Activated T-helper 1 cell treated with anti-CD3 and anti-CD28 coated beads, Interleukin-2, amount 50 U/mL, for 16 hours (primary cell): ENCODE measurements at places on chromosomes 7 and 10.

- no peak for DNase-seq
Observed at GRCh38 chr10:24360282-24361127, 151.6 kb downstream of the KIAA1217 start.

- DNase-seq: no peak
Observed at GRCh38 chr10:116015583-116016333, 257.2 kb downstream of the GFRA1 start.

- DNase-seq: no peak
Observed at GRCh38 chr10:130543794-130544193, 407.6 kb downstream of the GLRX3 start.

DNA sequence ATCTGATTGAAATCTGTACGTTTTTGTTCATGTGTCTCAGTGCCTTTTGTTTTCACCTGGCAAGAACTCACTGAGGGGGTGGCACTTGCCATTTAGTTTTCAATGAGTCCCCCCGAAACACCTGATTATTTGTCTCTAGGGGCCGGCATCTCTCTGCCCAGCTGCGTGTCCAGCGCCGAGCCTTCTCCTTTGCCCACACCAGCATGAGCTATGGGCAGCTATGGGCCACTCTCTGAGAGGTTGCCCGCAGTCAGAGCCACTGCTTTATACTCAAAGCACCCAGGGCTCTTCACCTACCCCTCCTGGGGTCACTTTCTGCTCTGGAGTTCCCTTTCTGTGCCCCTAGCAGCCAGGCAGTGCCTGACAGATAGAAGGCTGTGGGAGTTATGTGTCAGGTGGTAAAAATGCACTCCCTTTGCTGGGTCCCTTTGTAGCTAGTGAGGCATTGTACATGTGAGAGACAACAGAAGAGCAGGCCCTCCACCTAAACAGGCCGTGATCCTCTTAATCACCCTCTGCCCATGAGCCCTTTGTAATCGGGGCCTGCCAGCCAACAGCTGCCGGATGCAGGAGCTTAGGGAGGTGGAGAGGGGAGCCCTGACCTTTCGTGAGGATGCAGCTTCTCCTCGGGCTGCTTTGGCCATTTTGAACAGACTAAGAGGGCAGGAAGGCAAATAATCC, 133.1 kb upstream of the NPS start:
- DNase-seq: no peak

DNA sequence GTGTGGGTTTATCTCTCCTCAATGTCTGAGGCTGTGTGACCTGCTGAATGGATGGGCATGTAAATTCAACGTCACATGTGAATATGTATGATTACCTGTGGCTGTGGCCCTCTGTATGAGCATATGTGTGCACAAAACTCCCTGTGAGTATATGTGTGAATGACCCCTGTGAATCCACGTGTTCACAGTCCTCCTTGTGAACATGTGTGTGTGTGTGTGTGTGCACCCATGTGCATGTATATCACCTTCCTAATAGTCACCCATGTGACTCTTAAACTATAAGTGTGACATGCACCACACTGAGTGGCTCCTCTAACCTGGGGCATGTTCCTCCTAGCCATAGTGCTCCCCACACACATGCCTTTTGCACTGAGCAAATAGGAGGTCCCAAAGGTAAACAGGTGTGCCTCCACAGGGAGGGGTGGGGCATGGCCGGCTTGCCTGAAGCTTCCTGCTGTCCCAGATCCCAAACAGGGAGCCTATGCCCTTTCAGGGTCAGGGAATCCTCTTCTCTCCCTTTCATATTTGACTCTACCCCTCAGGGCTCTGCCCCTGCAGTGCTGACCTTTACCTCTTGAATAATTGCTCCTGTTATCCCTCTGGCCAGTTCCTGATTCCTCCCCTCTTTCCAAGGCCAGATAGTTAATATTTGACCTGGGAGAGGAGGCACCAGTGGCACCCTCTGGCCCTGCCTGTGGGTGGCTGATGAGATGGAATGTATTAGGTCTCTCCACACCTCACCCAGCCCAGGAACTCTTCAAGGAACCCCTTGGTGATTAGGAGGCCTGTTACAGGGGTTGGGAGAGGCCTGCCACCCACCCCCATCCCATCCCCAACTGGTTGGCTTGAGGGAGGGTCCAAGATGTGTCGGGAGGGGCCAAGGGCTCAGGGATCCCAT, 1.9 kb downstream of the SEMA4G start:
- DNase-seq: no peak

- DNase-seq: no peak
Observed at GRCh38 chr10:14074062-14074884, 256.5 kb downstream of the FRMD4A start.

- DNase-seq: no peak
Observed at GRCh38 chr10:11208908-11209829, 191.5 kb downstream of the CELF2 start.

DNA sequence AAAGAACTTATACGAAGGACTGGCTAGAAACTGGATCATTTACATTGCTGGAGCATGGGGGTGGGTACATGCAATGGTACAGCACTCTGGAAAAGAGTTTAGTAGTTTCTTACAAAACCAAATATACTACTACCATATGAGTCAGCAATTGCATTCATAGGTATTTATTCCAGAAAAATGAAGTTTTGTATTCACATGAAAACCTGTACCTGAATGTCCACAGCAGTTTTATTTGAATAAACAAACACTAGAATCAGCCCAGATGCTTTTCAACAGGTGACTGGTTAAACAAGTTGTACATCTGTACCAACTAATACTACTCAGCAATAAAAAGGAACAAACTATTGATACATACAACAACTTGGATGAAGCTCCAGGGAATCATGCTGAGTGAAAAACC, 3.4 kb downstream of the SCIN start:
- no peak for DNase-seq

DNA sequence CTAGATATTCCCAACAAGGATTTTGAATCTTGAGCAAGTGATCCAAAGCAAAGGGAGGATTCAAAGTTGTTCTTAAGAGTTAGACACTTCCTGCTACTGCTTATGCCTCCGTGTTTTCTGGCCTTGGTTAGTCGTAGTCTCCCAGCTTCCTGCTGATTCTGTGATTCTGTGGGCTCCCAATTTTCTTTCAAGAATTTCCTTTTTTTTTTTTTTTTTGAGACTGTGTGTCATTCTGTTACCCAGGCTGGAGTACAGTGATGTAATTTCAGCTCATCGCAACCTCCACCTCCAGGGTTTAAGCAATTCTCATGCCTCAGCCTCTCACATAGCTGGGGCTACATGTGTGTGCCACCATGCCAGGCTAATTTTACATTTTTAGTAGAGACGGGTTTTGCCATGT, 4.4 kb upstream of the ITGB8 start:
- no peak for DNase-seq

GRCh38 chr7:138459413-138460175, 465 bp upstream of the TRIM24 start:
- peak; percentile 93 for DNase-seq

GRCh38 chr10:78765726-78766335, 302.9 kb upstream of the ZMIZ1 start:
- no peak for DNase-seq

GRCh38 chr10:103564776-103565520, 71.4 kb downstream of the NEURL1 start:
- DNase-seq: no peak

GRCh38 chr10:71782917-71783490, 9.7 kb upstream of the VSIR start:
- DNase-seq: no peak

DNA sequence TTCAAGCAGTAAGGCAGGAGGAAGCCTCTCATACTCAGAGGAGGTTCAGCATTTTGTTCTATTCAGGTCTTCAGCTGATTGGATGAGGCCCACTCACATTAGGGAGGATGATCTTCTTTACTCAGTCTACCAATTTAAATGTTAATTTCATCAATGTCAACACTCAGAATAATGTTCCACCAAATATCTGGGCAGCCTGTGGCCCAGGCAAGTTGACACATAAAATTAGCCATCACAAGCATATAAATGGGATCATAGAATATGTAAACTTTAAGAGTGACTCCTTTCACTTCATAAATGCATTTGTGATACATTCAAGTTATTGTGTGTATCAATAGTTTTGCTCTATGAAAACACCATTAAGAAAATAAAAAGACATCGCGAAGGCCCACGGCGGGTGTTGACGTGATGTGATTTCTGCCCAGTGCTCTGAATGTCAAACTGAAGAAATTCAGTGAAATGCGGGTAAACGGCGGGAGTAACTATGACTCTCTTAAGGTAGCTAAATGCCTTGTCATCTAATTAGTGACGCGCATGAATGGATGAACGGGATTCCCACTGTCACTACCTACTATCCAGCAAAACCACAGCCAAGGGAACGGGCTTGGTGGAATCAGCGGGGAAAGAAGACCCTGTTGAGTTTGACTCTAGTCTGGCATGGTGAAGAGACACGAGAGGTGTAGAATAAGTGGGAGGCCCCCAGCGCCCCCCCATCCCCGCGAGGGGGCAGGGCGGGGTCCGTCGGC, 536.1 kb upstream of the AUTS2 start:
- no peak for DNase-seq

DNA sequence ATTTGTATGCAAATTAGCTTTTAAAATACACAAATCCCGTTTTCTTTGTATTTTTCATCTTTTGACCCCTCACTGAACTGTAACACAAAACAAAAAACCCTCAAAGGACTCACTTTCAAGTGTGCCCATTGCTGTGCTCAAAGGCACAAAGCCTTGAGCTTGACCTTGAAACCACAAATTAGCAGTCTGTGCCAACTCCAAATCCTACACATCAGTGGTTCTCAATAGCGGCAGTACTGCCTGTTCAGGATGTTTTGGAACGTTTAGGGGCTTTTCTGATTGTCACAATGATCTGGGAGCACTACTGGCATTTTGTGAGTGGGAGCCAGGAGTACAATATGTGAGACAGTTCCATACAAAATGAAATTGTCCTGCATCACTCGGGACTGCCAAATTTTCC, 55.5 kb downstream of the KDM7A start:
- no peak for DNase-seq

DNA sequence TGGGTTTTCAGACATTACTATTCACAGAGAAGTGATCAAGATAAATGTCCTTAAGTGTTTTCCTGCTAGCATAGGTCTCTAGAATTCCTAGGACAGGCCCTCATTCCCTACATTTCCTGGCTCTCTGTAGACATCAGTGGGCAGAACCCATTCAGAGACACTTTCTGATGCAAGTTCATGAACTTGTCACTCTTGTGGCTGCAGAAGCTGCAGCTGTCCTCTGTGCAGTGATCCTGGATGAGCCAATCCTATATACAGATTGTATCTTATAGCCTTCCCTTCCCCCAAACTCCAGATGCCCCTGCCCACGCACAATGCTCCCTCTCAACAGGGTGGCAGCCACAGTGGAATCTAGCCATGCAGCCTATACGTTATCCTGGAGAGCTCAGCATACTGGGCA, 12.6 kb upstream of the GRB10 start:
- DNase-seq: no peak

GRCh38 chr10:84693006-84693405, 364.6 kb downstream of the CCSER2 start:
- DNase-seq: no peak

GRCh38 chr10:24722676-24723385, 856 bp downstream of the ARHGAP21 start:
- DNase-seq: peak; percentile 19

DNA sequence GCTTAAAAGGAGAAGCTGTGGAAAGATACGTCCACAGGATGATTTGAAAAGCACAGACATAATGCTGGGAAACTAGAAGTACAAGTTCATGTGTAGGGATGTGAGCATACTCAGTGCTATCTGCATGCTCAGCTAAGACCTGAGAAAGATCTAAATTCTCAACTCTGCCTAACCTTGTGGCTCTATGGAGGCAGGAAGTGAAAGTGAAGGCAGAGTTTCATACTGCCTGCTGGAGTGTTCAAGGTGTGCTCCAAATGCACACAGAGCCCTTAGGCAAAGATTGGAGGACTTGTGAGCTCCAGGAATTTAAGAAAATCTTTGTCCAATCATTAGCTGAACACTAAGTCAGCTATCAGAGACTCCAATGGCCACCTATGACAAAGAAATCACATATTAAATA, 190.9 kb downstream of the RNLS start:
- no peak for DNase-seq

- DNase-seq: no peak
Observed at GRCh38 chr7:78435355-78435754, 636.8 kb downstream of the PHTF2 start.

DNA sequence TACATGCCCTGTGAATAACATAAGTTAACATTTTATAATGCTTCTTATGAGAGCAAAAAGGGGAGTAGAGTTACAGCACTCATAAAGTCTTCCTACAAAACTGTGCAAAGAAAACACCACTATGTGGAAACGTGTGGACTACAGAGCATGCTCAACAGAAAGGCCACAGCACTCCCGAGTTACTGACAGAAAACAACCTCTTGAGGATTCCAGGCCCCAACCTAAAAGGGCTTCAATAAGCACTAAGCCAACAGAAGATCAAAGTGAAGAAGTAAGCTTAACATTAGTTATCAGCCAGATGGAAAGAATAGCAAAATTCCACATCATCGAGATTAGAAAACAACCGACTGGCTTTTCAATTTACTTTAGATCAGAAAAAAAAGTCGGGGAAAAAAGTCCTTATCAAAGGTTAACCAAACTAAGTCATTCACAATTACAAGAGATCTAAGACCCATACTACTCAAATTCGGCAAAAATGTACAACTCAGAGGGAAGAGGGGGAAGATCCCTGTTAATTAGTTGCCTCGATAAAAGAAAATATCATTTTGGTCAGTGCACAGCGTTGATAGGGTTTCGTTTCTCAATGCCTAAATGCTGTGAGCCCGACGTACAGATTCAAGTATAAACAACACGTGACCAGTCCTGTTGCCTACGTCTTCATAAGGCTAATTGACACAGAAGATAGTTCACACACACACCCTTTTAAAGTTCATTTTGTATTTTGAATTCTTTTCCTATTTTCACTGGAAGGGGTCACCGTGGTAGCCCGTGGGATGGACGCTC, 1.4 kb downstream of the KBTBD2 start:
- no peak for DNase-seq

DNA sequence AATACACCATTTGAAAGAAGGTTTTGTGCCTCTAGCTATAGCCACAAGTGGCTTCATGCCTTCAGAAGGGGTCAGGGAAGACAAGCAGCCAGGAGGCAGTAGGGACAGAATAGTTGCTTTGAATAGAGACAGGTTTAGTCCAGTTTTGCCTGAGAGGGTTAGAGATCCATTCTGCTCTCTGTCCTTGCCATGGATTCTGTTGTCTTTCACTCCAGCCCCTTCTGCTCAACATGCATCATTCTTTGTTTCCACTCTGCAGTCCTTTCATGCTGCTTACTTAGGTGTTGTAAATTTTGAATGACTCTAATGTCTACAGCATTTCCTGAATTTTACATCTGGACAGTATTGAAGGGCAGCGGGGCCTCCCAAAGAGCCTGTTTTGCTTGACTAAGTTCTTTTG, 60.3 kb downstream of the CNTNAP2 start:
- no peak for DNase-seq

- no peak for DNase-seq
Observed at GRCh38 chr7:13036256-13036780, 348.9 kb downstream of the ARL4A start.

DNA sequence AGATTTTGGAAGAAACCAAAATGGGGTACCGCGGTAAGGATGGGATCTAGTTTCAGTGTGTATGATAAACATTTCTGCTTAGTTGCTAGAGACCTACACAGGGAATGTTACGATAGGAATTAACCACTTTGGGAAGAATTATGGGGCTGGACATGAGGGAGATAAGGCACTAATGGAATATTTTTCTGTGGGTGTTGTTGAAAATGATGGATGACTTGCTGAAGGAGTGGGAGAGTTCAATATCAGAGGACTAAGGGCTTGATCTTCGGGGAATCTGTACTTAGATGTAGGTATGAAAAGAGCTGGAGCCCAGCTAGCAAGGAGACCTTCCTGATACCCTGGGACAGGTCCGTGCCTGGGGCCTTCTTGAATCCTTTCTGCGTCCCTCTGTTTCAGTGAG, 303.7 kb downstream of the EXOC4 start:
- DNase-seq: no peak

- no peak for DNase-seq
Observed at GRCh38 chr10:26359670-26360069, 78.5 kb upstream of the APBB1IP start.
